Amniotic stem cell (primary cell): ENCODE measurements at places on chromosomes 4 and X.

GRCh38 chr4:119543779-119544178 lies 84.8 kb downstream of the PDE5A start:
- peak; percentile 8 for DNase-seq

DNA sequence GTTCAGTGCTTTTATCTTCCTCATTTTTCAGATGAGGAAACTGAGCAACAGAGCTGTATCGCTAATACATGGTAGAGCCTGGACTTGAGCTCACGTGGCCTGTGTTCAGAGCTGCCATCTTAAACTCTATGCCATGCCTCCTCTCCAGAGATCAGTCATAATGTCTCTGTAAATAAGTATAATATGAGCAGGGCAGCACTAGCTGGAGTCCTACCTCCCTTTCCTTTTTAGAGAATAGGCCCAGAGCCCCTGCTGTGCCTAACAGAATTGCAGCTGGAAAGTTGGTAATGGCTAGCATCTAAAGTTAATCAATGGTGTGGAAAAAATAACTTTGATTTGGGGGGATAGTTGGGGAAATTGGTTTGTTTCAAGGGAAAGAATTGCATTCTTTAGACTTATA lies 20.4 kb downstream of the CASP6 start:
- no peak for DNase-seq

DNA sequence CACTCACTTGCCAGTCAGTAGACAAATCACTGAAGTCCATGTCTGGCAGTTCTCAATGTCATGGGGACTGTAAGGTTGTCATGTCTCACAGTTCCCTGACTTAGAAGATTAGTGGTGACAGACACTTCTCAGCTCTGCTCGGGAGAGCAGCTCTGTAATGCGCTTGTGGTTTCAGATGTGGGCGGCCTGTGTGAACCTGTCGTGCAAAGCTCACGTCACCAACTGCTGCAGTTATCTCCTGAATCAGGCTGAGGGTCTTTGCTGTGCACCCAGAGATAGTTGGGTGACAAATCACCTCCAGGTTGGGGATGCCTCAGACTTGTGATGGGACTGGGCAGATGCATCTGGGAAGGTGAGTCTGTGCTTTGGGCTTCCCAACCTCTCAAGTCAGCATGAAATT lies at the start of gene IL9R:
IL9R (plus strand) TSS at position 261 of the 400 bp plus-strand sequence; CDS start at position 325, 64 bp downstream.
- no peak for DNase-seq

DNA sequence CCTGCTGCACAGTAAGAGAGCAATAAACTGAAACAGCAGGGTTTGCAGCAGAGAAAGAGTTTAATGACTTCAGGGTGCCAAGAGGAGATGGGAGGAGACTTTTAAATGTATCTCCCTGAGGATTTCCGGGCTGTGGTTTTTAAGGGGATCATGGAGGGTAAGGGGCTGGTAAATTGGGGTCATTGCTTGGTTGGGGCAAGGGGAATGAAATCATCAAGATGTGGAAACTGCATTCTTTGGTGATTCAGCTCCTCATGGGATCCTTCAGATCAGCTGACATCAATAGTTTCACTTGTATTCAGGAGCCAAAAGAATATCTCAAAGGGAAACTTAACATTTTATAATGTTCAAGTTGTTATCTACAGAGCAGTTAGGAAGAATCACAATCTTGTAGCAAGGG lies 174.3 kb upstream of the ANXA10 start:
- no peak for DNase-seq

DNA sequence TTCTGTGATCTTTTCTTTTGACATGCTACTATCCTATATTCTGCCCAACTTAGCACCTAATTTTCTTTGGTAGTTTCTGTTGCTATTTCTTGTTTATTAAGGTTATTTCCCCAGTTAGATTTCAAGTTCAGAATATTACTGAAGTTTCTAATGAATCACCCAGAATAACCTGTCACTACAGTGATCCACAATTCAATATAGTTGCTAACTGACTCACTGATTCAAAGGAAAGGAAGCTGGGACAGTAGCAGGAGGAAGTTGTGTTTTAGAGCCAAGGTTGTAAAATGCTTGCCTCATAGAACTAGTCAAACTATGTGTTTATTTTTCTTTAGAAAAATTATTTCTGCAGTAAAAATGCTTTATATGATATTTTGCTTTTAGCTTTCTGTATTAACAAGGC lies 37.4 kb downstream of the PAK3 start:
- DNase-seq = no peak

- DNase-seq = no peak
Measured at GRCh38 chr4:142092941-142093340, 456.6 kb downstream of the IL15 start.

DNA sequence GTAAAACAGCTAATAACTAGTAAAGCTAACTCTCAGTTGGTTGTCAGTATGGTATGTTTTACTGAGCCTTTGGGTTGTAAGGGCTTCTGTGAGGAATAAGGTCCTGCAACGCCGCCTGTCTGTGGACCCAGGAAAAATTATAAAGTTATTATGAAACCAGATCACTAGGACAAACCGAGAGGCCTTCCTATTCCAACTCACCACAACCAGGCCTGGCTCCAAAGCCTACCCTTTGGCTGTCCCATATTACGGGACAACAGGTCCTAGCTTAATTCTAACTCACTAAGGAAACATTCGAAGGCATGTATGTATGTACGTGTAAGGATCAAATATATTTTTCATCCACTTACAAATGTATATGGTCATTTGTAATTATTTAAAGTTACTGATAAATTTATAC lies 1.4 kb downstream of the ANKRD17 start:
- peak; percentile 79 for DNase-seq

DNA sequence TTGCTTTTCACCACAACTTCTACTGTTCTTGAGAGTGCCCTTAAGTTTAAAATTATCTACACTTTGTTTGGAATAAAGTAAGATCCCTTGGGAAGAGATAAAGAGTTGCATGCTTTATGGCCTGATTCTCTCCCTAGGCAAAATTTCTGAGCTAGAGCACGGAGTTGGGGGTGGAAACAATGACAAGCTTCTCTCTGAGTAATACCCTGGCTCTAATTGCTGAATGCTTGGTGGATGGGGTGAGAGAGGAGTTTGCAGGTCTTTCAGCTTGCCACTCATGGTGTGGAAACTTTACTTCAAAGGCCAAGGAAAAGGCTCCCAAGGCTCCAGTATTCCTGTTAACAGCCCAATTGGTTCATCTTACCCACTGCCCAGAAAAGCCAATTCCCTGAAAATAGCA lies 26.1 kb upstream of the PRDM8 start:
- peak; percentile 74 for DNase-seq

DNA sequence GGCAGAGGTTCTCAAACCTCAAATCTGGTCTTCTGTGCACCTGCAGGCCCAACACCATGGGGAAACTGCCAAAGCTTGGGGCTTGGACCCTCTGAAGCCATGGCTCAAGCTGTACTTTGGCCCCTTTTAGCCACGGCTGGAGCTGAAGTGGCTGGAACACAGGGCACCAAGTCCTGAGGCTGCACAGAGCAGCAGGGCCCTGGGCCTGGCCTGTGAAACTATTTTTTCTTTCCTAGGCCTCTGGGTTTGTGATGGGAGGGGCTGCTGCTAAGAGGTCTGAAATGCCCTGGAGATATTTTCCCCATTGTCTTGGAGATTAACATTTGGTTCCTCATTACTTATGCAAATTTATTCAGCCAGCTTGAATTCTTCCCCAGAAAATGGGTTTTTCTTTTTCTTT lies 18.3 kb upstream of the PI4K2B start:
- DNase-seq = no peak

GRCh38 chr4:28402751-28403150 lies 1542.1 kb downstream of the STIM2 start:
- no peak for DNase-seq

GRCh38 chrX:13270360-13270759 lies 49.5 kb downstream of the ATXN3L start:
- no peak for DNase-seq

- DNase-seq = no peak
Measured at GRCh38 chrX:281166-281999, at the start of gene PLCXD1. TSS of gene PLCXD1 (plus strand) at chrX:281381. CDS start at chrX:284188, 2,807 bp downstream.

DNA sequence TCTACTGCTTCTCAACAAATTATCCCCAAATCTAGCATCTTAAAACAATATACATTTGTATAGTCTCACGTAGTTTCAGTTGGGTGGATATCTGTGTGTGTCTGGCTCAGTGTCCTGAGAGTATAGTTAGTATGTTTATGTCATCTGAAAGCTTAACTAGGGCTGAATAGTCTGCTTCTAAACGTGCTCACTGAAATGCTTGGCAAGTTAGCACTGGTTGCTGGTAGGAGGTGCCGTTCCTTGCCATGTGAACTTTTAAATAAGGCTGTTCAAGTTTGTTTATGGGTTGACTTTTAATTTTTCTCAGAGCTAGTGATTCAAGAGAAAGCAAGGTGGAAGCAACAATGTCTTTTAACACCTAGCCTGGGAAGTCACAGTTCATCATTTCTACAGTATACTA lies 1673.6 kb downstream of the PCDH7 start:
- no peak for DNase-seq

- DNase-seq = no peak
Measured at GRCh38 chrX:18272222-18272621, 51.5 kb upstream of the BEND2 start.

GRCh38 chr4:84503495-84504437 lies 4.7 kb upstream of the NKX6-1 start:
- DNase-seq = peak; percentile 36

DNA sequence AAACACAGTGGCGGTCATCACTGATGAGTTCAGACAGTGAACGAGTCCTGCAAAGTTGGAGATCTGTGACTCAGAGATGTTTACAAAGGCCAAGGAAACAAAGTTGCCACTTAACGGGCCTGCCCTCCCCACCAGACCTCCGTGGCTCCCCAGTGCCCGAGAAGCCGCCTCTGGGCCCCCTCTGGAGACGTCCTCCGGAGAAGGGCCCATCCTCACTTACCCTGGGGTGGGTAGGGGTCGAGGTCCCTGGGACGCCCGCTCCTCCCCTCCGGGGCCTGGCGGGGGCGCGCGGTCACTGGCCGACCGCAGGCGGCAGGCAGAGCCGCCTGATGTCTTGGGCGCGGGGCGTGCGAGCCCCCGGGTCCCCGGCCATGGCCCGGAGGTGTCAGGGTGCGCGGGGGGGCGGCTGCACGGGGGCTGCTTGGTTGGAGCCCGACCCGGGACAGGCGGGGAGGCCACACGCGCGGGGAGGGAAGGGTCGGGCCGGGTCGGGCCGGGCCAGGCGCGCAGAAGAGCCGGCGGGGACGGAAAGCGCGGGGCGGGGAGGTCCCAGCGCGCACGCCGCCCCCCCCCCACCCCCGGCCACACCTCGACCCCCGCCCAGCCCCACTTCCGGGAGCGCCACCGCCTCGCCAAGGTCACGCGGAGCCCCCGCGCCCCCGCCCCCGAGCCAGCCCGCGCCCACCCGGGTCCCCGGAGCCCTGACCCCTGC lies 529 bp downstream of the DHRSX start:
- DNase-seq = no peak

DNA sequence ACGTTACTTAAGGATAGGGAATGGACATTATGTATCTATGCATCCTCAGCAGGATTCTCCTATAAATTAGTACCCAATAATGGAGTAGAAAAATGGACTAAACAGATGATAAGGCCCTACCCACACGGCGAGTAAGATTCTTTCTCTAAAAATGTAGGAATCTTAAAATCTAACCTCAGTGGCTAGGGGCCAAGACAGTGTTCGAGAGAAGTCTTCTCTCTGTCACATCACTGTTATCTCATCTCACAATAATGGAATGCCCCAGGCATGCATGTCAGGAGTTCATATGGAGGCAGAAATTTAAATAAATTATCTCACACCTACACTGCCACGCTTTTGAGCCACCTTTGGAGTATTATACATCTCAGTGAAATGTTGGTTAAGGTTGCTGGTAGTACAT lies 132.9 kb downstream of the LDB2 start:
- no peak for DNase-seq

- no peak for DNase-seq
Measured at GRCh38 chr4:80268081-80268823, 1.8 kb downstream of the FGF5 start.

DNA sequence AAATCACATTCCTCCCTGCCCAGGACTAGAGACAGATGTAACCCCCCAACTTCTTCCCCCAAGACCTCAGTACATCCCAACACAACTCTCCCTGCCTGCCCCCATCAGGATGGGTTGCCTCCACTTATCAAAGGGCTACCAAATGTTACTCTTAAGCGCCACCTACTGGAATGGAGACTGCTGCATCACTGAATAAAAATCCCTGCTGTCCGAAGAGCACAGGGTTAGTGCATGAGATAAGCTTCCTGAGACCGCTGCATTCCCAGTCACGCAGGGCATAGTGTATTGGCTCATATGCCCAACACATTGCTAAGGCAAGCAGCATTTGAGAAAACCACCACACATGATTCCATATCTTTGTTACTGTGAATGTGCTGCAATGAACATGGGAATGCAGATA lies 544.5 kb downstream of the PPP4R3C start:
- no peak for DNase-seq

GRCh38 chrX:37314531-37314930 lies 34.6 kb upstream of the PRRG1 start:
- no peak for DNase-seq

GRCh38 chr4:98994474-98995182 lies 893 bp upstream of the METAP1 start:
- DNase-seq = no peak

GRCh38 chr4:83205760-83206159 lies 78.8 kb downstream of the COQ2 start:
- no peak for DNase-seq

GRCh38 chrX:106619797-106620196 lies 8.0 kb downstream of the RADX start:
- DNase-seq = no peak
